ENCODE measurements at places on chromosomes 6 and 20.

GRCh38 chr6:17705428-17705777 lies 1.3 kb downstream of the NUP153 start:
- DNase-seq = peak; percentile 78

GRCh38 chr6:81734081-81734480 lies 18.4 kb downstream of the TENT5A start:
- no peak for DNase-seq

DNA sequence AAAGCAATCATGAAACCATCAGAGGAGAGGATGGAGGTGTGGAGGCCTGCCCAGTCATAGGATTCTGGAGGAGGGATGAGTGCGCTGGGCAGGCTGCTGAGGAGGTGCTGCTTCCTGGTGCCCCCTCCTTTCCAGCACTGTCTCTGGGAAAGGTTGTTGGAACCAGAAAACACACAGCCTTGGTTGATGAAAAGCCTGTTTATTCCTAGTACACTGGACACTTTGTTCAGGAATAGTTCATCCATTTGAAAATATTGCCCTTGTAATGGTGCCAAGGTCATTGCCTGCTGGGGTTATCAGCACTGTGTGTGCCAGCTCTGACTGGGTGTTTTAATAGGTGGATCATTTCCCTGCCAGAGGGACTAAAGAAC lies 83.7 kb upstream of the ARMC2 start:
- DNase-seq = no peak

DNA sequence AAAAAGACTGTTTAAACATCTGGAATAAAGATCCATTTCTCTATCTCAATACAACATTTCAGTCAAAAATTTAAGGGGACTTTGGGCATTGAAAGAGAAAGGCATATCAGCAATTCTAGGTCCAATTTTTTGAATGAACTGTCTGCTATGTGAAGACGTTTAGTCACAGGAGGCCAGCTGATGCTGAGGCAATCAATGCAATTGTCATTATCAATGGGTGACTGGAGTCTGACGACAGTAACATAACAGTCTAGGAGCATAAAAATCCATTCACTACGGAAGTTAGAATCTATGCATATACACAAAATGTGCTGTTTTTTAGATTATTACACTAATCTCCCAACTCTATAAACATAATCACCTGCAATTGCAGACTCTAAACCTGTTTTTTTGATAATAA lies 37.8 kb downstream of the TENT5A start:
- no peak for DNase-seq

DNA sequence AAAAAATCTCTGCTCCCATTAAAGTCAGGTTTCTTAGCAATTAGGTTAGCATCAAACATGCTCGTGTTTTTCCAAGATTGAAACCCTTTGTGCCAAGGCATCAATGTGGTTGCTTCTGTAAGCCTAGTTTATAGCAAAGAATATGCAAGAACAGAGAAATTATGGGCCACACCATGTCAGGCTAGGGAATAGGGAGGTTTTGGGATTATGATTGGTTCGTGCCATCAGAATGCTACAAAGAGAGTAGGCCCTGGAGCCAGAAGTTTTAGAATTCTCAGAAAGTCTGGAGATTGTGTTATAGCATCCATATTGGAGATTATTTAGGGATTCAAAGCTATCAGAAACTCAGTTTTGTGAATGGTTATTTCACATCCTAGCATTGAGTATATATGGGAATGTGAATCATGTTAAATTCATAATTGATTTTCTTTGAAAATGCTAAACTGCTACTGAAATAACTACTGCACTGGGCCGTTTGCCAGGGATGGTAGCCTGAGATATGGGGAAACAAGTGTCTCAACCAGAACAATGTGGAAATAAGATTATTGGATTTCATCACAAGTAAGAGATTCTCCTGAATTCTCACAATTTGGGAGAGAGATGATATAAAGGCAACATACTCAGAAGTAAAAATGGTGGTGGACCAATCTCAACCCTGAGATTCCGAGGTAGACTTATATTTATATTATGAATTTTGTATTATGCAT lies 45.3 kb downstream of the ZNF292 start:
- peak; percentile 46 for DNase-seq

GRCh38 chr6:32194825-32195651 lies 2.6 kb upstream of the GPSM3 start:
- peak; percentile 73 for DNase-seq

- DNase-seq = no peak
Observed at GRCh38 chr6:156182356-156182755, 594.8 kb upstream of the ARID1B start.
